ENCODE measurements at places on chromosomes 12 and 14.

GRCh38 chr12:67927324-67927723 lies 61.9 kb upstream of the IFNG-AS1 start:
- DNase-seq: no peak

DNA sequence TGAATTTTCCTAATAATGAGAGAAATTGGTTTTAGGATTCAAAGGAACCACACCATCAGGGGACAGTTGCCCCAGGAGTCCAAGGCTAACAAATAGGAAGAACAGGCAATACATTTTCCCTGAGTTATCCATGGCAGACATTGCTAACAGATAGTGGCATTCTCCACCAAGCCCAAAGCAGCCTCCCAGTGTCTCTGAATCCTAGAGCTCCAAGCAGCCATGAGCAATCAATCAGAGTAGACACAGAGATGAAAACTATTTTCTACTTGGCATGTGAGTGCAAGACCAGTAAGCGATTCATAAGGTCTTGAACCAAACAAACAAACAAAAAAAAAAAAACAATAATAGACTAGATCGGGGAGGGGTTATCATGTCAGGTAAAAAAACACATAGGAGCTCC lies 515.7 kb downstream of the MED13L start:
- no peak for DNase-seq

- no peak for DNase-seq
These were observed 11.6 kb upstream of the PAX9 start for GRCh38 chr14:36649872-36650650.

DNA sequence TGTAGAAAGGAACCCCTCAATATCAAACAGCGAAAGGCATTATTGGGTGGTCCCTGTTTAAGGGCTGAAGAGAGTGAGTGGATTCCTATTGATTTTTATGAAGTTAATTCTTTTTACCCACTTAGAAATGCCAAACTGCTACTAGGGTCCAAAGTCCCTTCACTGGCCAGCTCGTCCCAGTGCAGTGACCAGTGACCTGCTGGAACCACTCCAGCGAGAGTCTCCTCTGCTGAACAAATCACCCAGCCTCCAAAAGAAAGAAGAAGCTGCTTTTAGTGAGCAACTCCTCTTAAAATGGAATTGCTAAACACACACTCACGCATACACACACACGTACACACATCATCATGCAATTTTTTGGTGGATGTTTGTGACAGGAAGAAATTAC lies 198.2 kb upstream of the PLEKHG7 start:
- no peak for DNase-seq

- no peak for DNase-seq
These were observed 26.3 kb upstream of the BCDIN3D start for GRCh38 chr12:49868952-49869815.

GRCh38 chr12:14982562-14982961 lies 9.7 kb downstream of the PDE6H start:
- no peak for DNase-seq

DNA sequence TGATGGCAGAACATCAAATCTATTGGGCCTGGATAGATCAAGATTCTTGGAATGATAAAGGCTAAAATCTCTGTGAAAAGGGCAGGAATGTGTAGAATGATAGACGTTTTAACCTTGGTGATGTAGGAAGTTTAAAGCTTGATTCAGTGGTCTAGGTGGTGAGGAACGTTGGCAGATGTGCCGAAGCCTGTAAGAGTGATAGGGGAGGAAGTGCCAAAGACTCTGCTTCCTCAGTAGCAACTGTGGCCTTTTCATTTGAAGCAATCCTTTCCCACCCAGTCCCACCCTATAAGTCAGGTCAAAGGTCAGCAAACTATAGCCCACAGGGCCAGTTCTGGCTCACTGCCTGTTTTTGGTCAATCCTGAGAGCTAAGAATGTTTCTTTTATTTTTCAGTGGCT lies 62.2 kb downstream of the MBIP start:
- DNase-seq: no peak

DNA sequence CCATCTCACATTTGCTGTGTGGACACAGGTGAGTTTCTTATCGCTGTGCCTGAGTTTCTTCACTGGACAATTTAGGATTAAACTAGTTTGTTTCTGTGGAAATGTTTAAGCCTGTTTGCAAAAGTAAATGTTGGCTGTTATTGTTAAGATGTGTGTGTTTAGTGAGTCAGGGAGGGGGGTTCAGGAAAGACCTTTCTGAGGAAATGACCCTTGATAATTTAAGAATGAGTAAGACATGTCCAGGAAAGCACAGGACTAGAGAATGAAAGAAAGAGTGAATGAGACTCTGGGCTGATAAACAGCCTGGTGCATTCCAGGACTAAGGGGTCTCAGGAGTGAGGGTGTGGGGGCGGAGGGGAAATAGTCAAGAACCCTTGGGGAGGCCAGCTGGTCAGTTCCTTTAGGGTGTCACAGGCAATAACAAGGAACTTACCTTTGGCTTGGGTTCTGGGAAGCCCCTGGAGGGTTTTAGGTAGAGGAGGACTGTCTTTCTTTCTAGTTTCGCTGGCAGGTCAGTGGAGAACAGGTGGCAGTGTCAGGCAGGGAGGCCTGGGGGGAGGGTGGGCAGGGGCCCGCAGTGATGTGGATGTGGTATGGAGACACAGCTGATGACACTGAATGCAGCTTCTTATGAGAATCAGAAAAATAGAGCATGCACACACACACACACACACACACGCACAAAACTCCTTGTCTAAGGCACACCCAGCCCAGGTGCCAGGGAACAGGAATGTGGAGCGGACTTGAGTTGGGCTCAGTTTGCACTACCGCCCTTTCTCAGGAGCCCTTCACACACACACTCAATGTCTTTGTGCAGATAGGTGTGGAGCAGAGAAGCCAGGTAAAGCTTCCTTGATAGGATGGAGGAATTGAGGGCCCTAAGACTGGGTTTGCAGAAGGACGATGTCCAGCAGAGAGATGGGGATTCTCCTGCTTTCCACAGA lies 1005.5 kb downstream of the VRK1 start:
- DNase-seq: no peak

DNA sequence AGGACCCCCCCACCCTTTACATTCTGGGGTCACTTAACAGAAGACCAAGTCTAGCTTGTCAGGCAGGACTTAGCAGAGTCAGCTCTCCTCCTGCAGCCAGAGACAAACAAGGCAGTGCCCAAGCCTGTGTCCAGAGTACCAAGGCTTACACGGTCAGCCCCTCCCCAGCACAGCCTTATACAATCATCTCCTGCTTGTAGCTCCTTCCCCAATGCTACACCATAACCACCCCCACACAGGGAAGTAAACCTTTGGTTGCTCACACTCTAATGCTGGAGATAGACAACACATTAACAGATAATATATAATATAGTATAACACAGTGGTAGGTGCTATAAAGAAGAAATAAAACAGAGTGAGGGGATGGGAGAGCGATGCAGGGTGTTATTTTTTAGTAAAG lies 175.4 kb upstream of the PWP1 start:
- DNase-seq: no peak

GRCh38 chr12:148676-149416 lies 65.1 kb downstream of the SLC6A12 start:
- no peak for DNase-seq

All from activated T-helper 1 cell treated with Interleukin-2 at 50 U/mL for 16 hours (primary cell).